GM19239 (cell line): ENCODE measurements at places on chromosomes 5 and 9.

- DNase-seq, result no peak
Measured at GRCh38 chr9:10729213-10729612, 116.4 kb upstream of the PTPRD start.

GRCh38 chr5:168334695-168335094, 43.2 kb downstream of the WWC1 start:
- no peak for DNase-seq

DNA sequence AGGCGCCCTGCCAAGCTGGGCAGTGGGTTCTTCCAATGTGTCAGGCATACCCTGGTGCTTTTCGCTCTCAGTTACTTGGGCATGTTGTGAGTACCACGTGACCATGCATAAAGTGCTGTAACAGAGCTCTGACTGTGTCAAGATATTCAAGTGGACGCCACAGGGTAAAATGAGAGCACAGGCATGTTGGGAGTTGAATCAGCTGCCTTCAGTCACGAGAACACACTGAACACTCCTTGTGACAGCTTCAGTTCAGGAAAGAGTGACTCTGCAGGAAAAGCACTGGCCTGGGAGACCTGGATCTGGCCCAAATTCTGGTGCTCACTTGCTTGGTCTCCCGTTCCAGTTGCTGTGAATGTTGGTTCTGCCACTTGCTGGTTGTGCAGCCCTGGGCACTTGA, 5.1 kb downstream of the MLANA start:
- DNase-seq, result no peak

DNA sequence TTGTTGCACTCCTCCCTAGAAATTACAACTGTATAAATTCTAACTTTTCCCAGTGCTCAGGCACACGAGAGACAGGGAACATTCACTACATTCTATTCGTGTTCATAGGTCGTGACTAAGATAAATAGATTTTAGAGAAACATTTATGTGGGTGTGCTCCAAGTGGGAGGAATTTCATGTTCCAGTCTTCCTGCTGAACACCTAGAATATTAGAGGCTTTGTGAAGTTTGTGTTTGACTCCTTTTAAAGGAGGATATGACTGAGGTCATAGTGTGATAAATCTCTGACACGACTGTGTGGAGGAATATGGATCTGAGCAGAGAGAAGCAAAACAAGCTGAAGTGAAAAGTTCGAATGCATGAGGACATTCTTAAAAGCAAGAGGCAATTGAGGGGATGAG, 355.3 kb downstream of the ZSWIM6 start:
- DNase-seq, result no peak

GRCh38 chr5:152443935-152444334, 38.9 kb upstream of the NMUR2 start:
- DNase-seq, result no peak

- DNase-seq, result no peak
Measured at GRCh38 chr9:133605856-133606707, 3.1 kb downstream of the FAM163B start.

DNA sequence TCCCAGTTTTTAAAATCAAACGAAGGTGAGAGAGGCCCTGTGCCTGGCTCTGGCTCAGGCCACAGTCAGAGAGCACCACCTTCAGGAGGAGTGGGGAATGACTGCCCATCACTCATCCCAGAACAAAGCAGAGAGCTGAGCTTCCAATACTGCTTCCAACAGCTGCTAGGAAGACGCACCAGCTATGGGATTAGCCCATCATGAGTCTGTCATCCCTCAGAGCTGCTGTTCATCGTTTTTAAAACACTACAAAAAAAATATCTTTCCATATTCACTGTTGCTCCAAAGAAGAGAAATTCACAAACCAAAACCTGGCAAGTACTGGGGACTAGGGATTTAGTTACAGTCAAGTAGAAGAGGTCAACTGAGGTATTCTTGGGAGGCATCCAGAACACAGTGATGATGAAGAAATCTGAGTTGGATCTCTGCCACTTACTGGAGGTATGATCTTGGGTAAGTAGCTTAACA, 102.4 kb downstream of the CDK5RAP2 start:
- peak; percentile 9 for DNase-seq

- DNase-seq, result no peak
Measured at GRCh38 chr5:135010502-135011354, 23.3 kb downstream of the PITX1 start.

GRCh38 chr5:159571501-159572244, 241.4 kb upstream of the IL12B start:
- DNase-seq, result no peak

DNA sequence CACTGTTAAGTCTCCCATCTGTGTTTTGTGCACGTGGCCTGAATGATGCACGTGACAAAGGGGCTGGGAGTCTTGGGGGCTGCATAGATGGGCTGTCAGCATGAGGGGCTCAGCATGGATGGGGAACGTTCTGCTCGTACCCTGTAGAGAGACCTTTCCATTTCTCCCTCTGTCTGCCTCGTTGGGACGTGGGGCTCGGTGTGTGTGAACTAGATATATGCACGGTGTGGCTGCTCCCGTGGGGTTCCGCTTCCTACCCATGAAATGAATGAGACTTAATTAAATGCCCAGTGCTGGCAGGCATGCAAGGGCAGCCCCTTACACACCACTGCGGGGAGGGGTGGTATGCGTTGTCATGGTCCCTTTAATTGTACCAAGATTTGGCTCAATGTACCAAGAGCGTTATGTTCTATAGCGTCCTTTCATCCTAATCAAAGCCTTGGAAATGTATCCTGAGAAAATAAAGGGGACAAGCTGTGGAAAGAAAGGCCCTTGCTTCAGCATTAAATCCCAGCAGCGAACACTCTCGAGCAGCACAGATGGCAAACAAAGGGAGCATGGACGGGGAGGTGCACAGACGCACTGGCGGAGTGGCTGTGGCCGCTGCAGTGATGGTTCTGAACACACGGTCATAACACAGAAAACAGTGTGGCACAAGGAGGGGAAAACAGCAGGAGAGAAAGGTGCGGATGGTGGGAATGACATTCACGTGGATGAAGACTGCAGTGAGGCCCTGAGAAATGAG, 66.8 kb downstream of the RASGEF1C start:
- DNase-seq, result no peak

- DNase-seq, result peak; percentile 83
Measured at GRCh38 chr9:94030318-94031179, 53.7 kb upstream of the PTPDC1 start.

DNA sequence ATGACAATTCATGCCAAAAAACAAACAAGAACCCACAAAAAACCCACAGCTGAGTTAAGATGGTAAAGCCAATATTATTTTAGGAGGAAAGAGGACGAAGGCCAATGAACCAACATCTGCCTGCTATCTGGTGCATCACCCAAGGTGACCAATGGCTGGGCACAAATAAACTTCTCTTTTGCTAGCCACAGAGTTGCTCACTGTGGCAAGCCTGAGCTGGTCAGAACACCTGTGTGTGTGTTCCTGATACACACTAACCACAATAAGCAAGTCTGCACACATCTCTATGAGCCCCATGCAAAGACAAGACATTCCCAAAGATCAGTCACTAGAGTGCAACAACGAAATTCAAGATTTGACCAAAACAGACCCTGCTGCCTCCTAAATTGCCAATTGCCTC, 63.1 kb downstream of the RNF38 start:
- DNase-seq, result no peak

GRCh38 chr5:147818290-147818689, 13.2 kb downstream of the SPINK1 start:
- DNase-seq, result no peak

DNA sequence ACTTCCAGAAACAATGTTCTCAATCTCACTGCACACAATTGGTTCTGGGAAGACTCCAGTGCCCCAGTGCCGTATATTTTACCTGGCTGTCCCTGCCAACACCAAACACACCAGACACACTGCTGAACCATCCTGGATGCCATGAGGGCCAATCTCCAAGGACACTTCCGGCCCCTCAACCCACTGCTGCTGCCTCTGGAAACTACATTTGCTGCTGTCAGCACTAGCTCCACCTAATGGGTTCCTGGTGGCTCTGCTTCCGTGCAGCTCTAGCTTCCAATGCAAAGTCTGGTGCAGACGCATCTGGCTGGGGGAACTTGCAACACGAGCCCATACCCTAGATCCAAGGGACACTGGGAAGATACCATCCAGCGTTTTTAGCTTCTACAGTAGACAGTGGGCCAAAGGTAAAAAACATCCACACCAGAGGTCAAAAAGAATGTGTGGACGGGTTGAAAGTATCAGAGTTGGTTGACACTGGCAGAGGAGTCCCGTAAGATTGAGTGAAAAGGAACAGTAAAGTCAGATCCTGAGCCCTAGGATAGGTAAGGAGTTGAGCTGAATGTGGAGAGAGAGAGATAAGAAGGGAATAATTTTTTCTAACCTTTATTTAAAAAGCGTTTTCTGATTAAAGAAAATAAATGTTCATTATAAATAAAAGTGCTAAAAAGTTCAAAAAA, 99.7 kb upstream of the KIF2A start:
- DNase-seq, result no peak

DNA sequence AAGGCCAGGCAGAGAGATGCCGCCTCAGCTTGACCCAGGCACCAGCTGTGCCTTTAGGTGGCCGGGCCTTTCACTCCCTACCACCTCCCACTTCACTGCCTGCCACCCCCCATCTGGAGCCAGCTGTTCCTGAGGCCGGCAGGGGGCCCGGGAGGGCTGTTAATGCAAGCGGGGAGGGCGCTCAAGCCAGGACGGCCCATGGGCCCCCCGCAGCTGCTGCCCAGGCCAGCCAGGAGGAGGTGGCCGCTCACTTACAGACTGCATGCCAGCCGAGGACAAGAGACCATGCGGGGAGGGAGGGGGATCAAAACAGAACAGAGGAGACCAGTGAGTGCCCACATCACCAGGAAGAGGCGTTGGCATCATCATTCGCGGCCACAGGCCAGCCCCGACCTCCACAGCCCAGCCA, 4.5 kb downstream of the ABCA2 start:
- no peak for DNase-seq

- no peak for DNase-seq
Measured at GRCh38 chr5:17105744-17106418, 111.5 kb upstream of the BASP1 start.

GRCh38 chr9:8855046-8855445, 1055.5 kb upstream of the DMAC1 start:
- DNase-seq, result no peak

- no peak for DNase-seq
Measured at GRCh38 chr5:168327994-168328393, 36.5 kb downstream of the WWC1 start.

DNA sequence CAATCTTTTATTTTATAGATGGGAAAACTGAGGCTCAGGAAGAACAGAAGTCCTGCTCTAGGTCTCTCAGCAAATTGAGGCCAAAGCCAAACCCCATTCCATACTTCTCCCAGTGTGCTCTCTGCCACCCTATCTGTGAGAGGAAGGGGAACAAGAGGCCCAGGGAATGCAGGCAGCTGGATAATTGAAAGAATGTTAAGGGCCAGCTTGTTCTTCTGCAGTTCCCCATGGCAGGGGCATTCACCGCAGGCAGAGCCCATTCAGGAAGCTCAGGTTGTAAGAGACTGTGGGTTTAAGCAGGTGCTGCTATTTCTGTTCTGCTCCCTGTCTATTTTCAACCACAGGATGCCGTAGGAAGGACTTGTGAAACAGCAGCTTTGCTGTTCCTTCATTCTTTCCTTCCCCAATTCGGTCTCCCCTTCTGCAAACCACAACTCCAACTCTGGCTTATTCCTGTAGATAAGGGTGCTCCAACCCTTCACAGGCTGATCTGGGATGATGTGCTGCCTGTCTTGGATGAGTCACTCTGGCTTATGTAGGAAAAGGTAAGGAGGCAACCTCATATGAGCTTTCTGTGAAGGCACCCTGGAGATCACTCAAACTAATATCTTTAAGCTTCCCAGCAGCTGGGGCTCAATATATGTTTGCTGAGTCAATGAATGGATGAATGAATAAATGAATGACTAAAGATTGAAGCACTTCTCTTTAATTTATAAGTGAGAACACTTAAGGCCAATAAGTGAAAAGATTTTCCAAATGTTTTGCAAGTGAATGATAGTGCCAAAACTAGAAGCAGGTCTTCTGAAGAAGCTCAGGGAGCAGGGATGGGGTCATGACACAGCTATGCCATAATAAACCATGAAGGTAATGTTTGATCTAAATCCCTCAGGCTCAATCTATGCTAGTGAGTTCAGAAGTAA, 377.6 kb downstream of the BRINP1 start:
- DNase-seq, result no peak

GRCh38 chr5:60535951-60536350, 164.0 kb downstream of the DEPDC1B start:
- no peak for DNase-seq

DNA sequence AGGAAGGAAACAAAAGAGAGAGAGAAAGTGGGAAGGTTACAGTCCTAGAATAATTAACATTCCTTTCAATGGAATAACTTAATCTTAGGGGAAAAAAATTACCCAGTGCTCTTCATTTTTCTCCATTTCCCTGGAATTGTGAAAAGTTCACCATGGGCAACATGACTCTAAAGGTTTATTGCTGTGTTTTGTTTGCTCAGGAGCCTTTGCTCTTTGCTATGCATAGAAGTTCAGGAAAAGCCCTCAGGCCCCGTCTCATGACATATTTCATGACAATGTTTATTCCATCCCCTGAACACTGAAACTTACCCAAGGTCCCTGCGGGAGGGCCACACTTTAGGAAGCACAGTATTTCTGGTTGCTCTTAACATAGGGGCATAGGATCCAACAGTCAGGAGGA, 9.8 kb upstream of the CTSL start:
- DNase-seq, result no peak

- DNase-seq, result no peak
Measured at GRCh38 chr5:80116465-80116864, 81.3 kb downstream of the THBS4 start.

- no peak for DNase-seq
Measured at GRCh38 chr5:171743436-171744076, 42.1 kb upstream of the SMIM23 start.

DNA sequence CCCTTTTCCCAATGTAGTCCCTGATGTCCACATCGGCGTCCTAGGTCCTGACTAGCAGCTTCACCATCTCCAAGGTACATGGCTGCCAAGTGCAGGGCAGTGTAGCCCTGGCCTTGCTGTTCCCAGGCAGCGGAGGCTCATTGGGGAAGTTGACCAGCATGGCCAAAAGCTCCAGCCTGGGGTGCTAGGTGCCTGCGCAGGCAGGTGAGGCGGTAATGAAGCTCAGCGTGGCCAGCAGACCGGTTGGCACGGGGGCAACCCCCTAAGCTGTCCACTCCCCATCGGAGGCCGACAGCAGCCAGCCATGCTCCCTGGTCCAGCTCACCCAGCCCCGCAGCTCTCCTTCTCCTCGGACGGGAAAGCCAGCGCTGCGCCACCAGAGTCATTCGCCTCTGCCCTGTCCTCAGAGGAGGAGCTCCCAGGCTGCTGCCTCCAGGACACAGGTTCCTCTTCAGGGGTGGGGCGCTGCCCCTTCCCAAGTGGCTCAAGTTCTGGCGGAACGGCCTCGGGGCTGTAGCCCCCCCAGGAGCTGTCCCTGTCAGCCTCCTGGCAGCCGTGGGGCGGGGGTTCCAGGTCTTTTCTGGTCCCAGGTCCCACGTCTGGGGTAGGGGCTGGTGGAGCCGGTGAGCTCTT, 1218.2 kb downstream of the FOXD4L5 start:
- no peak for DNase-seq
